ENCODE measurements at places on chromosomes 1 and 21. TPM values are rescaled to one million over a fixed set of nuclear protein-coding genes. Genes with fewer than 3 reads are reported as not detected.

Gene C1orf94
- total RNA-seq, result not detected

GRCh38 chr1:47523835-47524215, 86.0 kb downstream of the FOXD2 start:
- no peak for DNase-seq

DNA sequence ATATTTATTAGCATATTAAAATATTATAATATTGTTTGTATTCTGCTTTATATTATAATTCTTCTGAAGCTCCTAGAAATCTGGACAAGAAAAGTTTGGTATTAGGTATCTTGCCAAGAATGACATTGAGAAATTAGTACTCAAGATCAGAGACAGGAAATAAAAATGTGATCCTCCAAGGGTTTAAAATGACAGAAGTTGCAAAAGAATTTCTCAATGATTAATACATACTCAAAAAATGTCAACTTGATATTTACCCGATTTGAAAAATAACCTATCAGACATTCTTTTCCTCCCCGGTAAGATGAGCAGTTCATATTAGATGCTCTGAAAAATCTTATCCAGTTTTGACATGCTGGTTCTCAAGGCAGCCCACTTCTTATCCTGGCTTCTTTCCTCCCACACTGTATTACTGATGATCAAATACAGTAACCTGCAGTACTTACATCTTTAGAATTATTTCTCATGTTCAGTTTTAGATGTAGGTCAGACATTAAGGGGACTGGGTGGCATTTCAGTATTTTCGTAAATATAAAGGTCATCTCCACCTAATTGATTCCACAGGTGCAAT, 55.3 kb downstream of the CACHD1 start:
- DNase-seq, result no peak

GRCh38 chr21:33578214-33578613, 10.3 kb downstream of the DONSON start:
- DNase-seq, result no peak

DNA sequence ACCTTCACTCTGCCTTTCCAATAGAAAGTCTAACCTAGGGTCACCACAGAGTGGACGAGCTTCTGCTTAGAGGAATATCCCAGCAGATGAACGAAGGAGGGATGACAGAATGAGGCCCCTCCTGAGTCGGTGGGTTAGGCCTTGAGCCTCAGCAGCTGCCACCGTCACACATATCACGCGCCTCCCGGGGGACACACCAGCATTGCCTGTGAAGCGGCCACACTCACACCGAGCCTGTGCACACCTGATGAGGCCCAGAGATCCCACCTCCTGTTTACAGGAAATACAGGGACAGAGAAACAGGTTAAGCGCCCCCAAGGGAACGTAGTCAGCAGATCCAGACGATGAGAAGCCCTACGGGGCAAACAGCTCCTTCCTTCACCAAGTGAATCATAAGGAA, 25.1 kb upstream of the LRRC47 start:
- no peak for DNase-seq

DNA sequence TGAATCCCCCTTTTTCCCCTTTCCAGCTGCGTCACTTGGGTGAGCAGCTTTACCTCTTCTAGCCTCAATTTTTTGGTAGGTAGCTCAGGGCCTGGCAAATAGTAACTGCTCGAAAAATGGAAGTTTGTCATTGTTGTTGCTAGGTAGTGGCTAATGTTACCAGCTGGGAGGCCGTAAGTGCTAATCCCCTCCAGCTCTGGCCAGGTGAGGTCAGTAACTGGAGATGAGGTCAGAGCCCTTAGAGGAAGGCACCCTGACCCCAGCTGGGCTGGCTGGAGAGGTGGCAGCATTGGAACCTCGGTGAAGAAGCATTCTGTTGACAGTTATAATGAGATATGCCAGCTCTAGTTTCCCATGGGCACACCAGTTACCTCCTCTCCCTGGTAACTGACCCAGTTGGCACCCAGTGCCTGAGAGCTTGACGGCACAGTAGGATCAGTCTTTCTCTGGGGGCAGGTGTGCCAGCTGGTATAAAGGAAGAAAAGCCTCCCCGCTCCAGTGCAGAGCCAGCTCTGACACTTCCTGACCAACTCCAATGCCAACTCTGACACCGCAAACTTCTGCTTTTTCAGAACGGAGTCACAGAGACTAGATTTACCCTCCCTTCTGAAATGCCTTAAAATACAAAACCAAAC, 35.0 kb upstream of the SLC2A1 start:
- DNase-seq, result no peak

DNA sequence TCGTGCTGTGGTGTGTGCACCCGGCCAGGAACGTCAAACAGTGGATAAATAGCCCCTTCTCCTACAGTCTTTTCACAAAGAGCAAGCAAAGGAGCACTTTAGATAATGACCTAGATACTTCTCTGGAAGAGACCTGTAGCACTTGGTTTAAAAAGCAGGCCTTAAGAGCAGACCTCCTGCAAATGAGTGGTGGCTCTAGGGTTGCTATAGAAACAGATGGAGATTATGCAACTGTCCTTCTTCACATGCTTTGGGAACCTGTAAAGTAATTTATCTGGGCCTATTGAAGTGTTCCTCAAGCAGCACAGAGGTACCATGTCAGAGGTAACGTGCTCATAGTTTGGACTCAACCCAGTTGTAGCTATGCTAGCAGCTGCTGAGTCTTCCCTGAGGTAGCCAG, 208.2 kb upstream of the KIAA0040 start:
- DNase-seq, result no peak
